ENCODE measurements at places on chromosomes 4 and X. TPM values are rescaled to one million over a fixed set of nuclear protein-coding genes. Genes with fewer than 3 reads are reported as not detected.

MAGEA2 gene
- not detected for total RNA-seq

FRG2 gene
- total RNA-seq = not detected

DNA sequence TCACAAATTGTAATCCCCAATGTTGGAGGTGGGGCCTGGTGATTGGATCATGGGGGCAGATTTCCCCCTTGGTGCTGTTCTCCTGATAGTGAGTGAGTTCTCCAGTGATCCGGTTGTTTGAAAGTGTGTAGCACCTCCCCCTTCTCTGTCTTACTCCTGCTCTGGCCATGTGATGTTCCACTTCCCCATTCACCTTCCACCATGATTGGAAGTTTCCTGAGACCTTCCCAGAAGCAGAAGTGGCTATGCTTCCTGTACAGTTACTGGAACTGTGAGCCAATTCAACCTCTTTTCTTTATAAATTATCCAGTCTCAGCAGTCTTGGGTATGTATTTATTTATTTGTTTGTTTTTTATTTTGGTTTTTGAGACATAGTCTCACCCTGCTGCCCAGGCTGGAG is 143.2 kb downstream of the CPE start:
- no peak overlapping the region for H3K27ac ChIP-seq
- DNase-seq = no peak
- H3K27me3 ChIP-seq = no peaks in the 10 kb centered on the region
- H3K4me3 ChIP-seq = no peak overlapping the region

DNA sequence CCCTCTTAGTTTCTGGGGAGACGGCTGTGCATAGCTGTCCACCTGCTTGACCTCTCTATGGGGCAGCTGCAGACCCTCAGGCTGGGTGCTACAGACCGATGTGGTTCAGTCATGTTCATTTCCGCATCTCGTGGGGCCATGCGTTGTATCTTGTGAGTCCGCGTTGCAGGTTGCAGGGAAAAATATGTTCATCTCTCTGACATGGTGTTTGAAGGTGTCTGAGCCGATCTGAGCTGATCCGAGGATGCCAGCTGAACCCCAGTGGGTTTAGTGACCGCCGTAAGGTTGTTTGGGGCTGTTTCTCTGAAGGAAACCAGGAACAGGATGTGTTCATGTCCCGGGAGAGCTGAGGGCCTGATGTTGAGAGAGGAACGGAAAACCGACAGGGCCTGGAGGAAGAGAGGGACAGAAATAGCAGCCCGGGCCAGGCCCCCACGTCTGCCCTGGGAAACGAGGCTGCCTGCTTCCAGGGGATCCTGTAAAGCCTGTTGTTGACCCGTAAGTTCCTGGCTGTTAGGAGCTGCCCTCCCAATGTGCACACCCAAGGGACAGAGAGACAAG is 9.8 kb upstream of the P2RY8 start:
- H3K27me3 ChIP-seq = no peaks in the 10 kb centered on the region
- H3K4me3 ChIP-seq = no peak overlapping the region
- H3K36me3 ChIP-seq = no peaks in the 10 kb centered on the region
- H3K27ac ChIP-seq = no peak overlapping the region

GRCh38 chr4:90189946-90190345 is 62.8 kb downstream of the CCSER1 start:
- H3K36me3 ChIP-seq = no peaks in the 10 kb centered on the region
- no peaks in the 10 kb centered on the region for H3K27me3 ChIP-seq
- H3K4me3 ChIP-seq = no peak overlapping the region
- H3K4me1 ChIP-seq = no peaks in the 10 kb centered on the region

DNA sequence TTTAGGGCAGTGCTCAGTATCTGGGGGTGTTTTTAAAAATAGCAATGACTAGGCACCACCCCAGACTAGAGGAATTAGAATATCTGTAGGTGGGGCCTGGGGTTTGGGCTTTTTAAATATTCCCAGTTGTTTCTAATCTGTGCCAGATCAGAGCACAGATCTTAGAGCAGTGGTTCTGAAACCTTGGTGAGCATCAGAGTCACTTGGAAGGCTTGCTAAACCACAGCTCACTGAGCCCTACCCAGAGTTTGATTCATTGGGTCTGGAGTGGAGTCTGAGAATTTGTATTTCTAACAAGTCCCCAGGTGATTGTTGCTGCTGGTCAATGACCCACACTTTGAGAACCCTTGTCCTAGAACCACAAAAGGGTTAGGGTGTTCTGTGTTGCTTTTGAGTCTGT is 16.7 kb downstream of the HADH start:
- no peaks in the 10 kb centered on the region for H3K27me3 ChIP-seq
- H3K36me3 ChIP-seq = no peaks in the 10 kb centered on the region
- no peak for DNase-seq
- no peak overlapping the region for H3K27ac ChIP-seq
- no peak overlapping the region for H3K4me3 ChIP-seq
- H3K4me1 ChIP-seq = no peaks in the 10 kb centered on the region

DNA sequence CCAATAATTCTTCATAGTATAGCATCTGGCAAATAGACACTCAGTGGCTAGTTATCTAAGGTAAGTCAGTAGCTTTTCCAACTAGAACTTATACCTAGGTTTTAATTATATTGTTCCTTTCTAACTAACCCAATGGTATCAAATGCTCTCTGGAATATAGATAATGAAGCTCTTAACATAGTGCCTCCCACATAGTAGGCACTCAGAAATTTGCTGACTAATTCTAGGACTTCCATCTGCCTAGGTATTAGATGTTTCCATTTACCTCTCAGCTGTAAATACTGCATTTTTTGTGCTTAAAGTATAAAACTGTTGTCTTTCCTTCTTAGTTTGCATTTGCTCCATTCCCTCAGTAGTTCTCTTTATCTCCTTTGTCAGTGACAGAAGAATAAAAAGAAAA is 214.3 kb upstream of the SPRY1 start:
- no peaks in the 10 kb centered on the region for H3K27me3 ChIP-seq
- H3K27ac ChIP-seq = no peak overlapping the region
- no peaks in the 10 kb centered on the region for H3K4me1 ChIP-seq
- H3K36me3 ChIP-seq = no peaks in the 10 kb centered on the region

- no peaks in the 10 kb centered on the region for H3K27me3 ChIP-seq
- DNase-seq = no peak
- H3K4me3 ChIP-seq = no peak overlapping the region
- no peaks in the 10 kb centered on the region for H3K36me3 ChIP-seq
These were observed 64.7 kb upstream of the PCDH10 start for GRCh38 chr4:133084421-133084820.
